ENCODE measurements at places on chromosomes 16 and 17.

- DNase-seq: no peak
These were observed 26.8 kb downstream of the TRPV2 start for GRCh38 chr17:16442141-16442540.

DNA sequence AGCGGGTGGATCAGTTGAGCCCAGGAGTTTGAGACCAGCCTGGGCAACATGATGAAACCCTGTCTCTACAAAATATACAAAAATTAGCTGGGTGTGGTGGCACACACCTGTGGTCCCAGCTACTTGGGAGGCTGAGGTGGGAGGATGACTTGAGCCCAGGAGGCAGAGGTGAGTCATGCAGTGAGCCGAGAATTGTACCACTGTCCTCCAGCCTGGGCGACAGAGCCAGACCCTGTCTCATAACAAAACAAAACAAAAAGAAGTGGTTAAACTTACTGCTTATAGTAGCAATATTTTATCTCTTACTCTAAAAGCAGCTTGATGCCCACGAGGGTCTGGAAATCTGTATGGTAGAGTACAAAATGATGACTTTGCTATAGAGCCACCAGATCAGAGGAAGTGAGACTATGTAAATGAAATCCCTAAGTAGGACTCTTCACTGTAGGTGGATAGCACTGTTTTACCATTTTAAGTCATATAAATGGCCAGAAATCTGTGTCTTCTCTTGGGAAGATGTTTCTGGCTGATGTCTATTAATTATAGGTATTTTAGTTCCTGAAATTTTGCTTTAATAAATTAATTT is 60.4 kb upstream of the MRC2 start:
- no peak for DNase-seq

- DNase-seq: no peak
These were observed 880 bp downstream of the KRTAP3-3 start for GRCh38 chr17:40993084-40993483.

DNA sequence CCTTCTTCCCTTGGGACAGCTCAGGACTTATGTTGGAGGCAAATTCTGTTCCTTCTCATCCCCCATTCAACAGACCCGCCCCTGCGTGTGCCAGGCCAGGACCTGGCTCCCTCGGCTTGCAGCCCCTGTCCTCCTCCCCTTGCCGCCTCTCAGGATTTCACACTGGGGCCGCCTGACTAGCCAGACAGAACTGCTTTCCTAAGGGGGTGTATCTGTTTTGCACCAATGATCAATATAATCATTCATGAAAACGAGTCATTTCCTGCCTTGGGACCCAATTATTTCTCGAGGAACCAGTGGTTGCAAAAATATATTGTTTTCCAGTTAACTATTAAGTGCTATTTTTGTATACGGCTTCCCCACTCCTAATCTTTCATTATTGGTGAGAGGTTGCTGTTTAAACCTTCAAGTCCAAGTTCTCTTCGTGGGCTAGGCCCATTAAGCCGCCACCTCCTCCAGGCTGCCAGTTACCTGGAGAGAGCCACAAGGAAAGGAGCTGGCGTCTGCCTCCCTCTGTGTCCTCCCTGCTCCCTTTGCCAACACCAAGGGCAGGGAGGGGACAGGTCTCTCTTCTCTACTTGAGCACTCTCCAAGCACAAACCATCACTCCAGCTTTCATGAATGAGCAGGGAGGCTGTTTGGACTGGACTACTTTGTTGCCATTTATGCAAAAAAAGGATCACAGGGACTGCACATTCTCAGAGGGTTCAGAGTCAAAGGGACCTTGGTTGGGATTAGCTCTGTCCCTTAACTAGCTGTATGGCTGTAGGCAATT is 8.9 kb downstream of the DCAKD start:
- no peak for DNase-seq

- no peak for DNase-seq
These were observed 1.2 kb downstream of the BCAR1 start for GRCh38 chr16:75250089-75250808.

DNA sequence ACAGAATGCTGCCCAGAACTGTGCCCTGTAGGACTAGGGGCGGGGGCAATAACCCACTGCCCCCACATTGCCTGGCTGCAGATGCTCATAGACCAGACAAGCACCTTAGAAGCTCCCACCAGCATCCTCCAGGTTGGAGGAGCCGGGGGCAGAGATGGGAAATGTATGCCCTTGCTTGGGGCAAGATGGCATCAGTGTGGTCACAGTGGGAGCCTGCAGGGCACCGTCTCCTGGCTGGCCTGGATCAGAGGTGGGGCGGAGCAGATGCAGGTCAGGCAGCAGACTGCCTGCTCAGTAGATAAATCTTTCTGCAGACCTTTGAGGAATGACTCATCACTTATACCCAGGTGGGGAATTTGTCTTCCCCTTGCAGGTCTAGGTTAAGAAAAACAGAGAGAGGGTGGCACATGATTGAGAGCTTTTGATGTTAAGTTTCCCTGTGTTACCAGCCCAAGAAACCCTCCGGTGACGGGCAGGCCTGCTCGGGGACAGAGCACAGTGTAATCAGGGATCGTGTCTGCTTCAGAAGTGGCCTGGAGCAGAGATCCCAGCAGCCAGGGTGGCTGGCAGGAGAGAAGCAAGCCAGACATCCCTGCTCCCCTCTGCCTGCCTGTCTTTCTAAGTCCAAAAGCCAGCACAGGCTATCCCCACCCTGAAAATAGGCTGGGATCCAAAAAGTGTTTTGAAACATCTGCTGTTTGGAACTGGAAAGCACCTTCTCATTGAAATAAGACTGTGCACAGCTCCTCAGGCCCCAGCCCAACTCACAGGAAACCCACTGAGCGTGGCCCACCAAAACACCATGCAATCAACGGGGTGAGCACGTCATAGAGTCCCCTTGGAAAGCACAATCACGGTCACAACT is 50.7 kb upstream of the RPL38 start:
- no peak for DNase-seq

DNA sequence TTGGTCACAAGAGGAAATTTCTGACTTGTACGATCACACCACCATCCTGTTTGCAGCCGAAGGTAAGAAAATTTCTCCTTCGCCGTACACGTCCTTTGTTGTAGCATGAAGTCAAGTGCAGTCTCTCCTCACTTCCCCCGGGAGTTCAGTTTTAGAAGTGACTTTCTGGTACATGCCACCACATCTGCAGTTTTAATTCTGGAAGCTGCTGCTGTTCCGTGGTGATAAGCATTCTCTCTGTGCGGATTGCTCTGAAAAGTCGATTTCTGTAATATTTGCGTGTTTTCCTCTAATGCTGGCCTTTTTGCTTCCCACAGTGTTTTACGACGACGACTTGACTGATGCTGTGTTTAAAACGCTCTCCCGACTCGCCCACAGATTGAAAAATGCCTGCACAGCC is 20.6 kb downstream of the METTL22 start:
- no peak for DNase-seq

- DNase-seq: no peak
These were observed 132.4 kb downstream of the CA10 start for GRCh38 chr17:52026075-52026474.

DNA sequence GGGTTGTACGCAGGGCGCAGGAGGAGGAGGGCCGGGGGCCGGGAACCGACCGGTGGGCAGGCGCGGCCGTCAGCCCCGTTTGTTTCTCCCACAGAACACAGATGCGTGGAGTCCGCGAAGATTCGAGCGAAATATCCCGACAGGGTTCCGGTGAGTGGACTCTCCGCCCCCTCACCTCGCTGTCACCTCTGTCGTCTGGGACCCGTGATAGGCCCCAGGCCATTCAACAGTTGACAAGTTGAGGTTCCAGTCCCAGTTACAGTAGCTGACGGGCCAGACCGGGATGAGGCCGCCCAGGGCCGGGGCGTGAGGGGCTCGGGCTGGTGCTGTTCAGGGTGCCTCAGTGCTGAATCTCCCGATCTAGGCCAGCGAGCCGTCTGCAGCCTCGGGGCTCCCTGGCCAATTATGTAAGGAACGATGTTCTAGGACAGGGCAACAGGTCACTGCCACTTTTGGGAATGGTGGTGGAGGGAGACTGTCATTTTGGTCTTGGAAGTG is 628 bp downstream of the GABARAPL2 start:
- DNase-seq: peak; percentile 80

- no peak for DNase-seq
These were observed 2.8 kb downstream of the MED13 start for GRCh38 chr17:62062302-62062701.

- DNase-seq: no peak
These were observed 205.8 kb downstream of the MSI2 start for GRCh38 chr17:57462007-57462579.

DNA sequence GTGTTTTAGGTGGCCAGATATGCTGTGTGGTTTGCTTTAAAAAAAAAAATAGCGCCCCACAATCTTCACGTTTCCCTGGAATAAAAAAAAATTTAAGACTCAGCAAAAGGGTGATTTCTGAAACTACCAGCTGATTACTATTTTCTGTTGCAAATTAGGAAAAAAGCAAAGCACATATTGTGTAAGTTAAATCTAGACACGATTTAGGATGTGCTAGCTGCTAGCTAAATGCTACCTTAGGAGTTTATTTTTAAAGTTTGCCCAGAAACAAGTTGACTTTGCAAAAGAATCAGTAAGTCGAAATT is 944 bp upstream of the MARF1 start:
- DNase-seq: no peak

GRCh38 chr17:29771546-29771945 is 148.8 kb upstream of the CORO6 start:
- DNase-seq: no peak

DNA sequence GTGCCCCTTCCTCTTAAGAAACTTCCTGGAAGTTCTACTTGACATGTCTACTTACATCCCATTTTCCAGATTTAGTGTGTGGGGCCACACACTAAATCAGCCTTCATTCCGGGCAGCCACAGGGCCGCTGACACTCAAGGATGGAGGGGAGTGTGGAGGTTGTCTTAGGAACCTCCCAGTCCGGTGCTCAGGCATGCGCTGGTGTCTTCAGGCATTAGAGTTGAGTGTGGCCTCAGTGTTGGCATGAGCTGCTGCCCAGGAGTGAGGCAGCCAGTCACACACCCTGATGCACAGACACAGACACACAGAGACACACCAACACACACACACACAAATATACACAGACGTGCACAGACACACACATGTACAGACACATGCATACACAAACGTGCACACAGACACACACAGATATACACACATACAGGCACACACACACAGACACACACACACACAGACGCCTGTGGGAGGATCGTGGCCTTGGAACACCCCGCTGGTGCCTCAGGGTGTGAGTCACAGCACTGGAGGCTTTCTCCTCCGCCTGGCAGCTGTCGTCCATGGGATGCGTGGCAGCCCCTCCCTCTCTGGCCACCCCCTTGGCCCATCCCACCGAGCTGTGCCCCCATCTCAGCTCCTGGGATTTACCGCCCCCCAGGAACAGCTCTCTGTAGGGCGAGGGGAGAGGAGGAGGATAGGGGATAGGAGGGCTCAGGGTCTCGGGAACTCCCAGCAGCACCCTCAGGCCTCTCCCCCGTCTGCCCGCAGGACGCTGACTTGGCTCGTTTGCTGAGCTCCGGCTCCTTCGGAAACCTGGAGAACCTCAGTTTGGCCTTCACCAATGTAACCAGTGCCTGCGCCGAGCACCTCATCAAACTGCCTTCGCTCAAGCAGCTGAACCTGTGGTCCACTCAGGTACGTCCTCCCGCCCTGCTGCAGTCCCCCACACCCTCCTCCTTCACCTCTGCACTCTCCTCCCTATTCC is 75.6 kb upstream of the PLCG2 start:
- no peak for DNase-seq

GRCh38 chr16:30565526-30565925 is 6.0 kb downstream of the ZNF688 start:
- no peak for DNase-seq

Data from activated CD4-positive, alpha-beta T cell treated with anti-CD3 and anti-CD28 coated beads, Interleukin-2, amount 10 ng/mL, durations not matched to agents 24 days and 14 days (primary cell).